GM12865 (cell line): ENCODE measurements at places on chromosomes 7 and 10.

DNA sequence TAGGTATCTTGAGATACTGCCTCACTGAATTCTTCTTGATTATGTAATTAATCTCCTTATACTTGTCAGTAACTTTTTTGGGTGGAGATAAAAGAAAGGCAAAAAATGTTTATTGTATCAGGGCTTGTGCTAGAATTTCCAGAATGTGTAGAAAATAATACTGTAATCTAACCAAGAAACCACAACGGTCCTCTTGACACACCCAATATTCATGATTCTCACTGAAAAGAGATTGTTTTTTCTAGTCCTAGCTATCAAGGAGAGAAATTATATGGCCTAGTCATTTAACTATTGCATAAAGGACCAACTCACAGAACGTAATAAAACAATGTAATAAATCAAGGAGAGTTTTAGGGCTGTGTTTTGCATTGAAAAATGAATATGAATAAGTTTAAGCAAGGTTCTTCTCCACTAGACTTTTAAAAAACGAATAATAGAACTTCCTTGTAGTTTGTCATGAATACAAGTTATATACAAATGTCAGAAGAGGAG lies 80.0 kb upstream of the STEAP4 start:
- DNase-seq = no peak

- DNase-seq = no peak
Measured at GRCh38 chr10:64959116-64959515, 1437.9 kb downstream of the REEP3 start.

- DNase-seq = no peak
Measured at GRCh38 chr10:31724296-31724695, 204.3 kb downstream of the ARHGAP12 start.

GRCh38 chr7:149638566-149639320 lies 134.6 kb downstream of the ZNF467 start:
- DNase-seq = no peak

- no peak for DNase-seq
Measured at GRCh38 chr10:99346247-99346646, 17.1 kb downstream of the CNNM1 start.

- DNase-seq = no peak
Measured at GRCh38 chr7:152571068-152571467, 104.9 kb downstream of the XRCC2 start.

DNA sequence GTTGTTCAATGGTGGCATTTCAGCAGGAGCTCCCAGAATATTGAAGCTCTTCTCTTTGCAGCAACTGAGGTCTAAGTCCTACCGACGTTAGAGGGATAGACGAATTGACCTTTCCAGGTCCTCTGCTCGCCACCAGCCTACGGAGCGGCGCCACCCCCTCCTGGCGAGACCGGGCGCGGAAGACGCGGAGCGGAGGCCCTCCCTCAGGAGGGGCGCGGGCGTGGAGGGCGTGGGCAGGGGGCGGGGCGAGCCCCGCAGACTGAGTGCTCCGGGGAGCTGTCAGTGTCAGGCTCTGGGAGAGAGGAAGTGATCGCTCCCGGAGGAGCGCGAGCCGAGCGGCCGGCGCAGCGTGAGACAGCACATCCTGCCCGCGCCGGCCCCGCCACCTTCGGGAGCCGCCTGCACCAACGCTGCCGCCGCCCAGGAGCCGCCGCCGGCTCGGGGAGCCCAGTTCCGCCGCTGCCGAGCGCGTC lies at the start of gene DYNC1I1:
Gene DYNC1I1 (plus strand): TSS at position 257 of the 473 bp plus-strand sequence. CDS start 32,176 bp downstream, outside the sequence.
- DNase-seq = peak; percentile 59

- DNase-seq = peak; percentile 62
Measured at GRCh38 chr7:102045681-102046372, 228.4 kb downstream of the CUX1 start.

DNA sequence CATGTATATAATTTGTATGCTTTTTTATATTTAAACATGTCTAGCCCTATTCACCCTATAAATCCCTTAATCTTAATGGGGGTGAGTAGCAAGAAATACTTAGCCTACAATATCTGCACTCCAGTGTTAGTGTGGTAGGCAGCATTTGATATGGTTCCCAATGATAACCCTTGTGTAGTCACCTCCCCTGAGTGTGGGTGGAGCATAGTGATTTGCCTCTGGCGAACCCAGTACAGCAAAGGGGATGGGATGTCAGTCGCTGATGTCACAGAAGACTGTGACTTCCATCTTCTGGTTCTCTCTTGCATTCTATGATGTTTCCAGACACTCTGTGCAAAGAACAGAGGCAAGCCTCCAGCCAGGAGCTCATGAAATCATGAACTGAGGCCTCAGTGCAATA lies 211.2 kb downstream of the CRPPA start:
- DNase-seq = no peak

DNA sequence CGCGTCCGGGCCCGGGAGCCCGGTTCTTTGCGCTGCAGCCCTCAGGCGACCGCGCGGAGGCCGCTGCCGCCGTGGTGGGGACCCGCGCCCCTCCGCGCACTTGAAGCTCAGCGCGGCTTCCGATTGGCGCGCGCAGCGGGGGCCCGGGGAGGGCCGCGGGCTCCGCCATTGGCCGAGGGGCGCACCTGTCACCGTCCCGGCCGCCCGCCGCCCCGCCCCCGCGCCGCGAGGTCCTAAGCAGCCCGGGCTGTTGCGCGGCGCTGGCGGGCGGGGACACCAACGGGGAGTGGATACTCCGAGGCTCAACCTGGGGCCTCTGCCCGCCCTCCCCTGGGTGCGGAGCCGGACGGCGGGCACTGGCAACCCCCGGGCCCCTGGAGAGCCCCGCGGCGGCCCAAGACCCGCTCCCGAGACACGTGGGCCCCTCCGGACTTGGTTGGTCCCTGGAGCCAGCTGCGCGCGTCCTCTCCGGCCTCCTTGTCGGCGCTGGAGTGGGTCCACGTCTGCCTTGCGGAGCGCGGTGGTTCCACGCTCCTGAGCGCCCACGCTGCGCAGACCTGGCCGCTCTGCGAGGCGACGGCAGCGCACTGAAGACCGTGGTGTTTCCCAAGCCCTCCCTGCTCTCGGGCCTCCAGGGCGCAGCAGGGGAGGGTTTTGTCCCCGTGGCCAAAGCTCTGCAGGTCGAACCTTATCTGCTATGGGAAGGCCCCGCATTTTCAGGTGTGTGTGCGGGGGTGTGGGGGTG lies at the start of gene MNX1:
Gene MNX1 (minus strand): TSS at position 76 of the 745 bp plus-strand sequence. CDS start 313 bp downstream, outside the sequence.
- peak; percentile 90 for DNase-seq

- no peak for DNase-seq
Measured at GRCh38 chr7:31261341-31261740, 79.2 kb downstream of the NEUROD6 start.

DNA sequence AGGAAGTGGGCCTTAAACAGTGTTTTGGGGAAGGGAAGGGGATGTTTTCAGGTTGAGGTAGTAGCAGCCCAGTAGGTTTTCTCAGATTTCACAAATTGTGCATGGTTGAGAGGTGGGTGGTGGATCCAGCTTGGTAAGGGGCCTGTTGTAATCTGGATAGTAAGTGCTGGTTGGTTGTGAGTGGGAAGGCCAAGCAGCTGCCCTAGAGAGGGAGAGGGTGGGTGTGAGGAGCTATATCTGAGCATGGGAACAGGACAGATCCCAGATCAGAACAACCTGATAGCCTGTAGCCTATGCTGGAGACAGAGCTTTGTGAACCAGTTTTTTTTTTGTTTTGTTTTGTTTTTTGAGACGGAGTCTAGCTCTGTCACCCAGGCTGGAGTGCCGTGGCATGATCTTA lies 53.9 kb upstream of the ZMIZ2 start:
- no peak for DNase-seq

GRCh38 chr10:71608819-71609768 lies 110.5 kb downstream of the C10orf105 start:
- DNase-seq = peak; percentile 68

GRCh38 chr7:15778191-15778590 lies 91.7 kb upstream of the MEOX2 start:
- no peak for DNase-seq

GRCh38 chr10:30493609-30494530 lies 59.9 kb downstream of the MAP3K8 start:
- DNase-seq = peak; percentile 69

DNA sequence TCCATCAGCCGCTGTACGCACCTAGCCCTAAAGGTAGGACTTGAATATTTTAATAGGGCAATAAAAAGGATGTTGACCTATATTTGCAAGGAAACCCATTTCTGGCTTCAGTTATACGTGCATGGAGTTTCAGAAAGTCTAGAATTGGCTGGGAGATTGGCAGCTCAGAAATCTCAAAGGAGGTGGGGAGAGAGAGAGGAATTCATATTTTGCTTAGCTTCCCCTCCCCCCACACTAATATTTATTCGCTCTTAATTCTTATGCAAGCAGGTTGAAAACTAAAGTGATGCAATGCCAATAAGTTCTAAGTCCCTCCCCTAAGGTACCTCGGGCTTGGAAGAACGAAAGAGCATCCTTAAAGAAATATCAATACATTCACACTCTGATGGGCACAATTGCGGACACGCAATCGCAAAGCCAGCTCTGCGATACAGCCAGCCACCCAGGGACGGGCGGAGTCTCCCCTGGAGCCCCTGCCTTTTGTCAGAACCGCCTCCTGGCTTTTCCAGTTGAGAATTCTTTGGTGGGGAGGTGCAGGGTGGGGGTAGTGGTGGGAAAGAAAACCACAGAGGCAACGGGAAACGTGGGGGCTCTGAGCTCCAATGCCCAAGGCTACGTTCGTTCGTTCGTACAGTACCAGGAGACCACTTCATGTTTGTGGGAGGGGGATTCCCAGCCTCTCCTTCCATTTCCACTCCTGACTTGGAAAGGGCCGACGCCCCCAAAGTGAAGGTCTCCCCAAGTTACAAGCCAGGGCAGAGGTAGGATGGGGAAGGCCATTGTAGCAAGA lies 1.3 kb downstream of the SHH start:
- no peak for DNase-seq

GRCh38 chr10:128281343-128281742 lies 155.1 kb upstream of the MKI67 start:
- no peak for DNase-seq

- DNase-seq = peak; percentile 33
Measured at GRCh38 chr7:332646-333392, 42.8 kb downstream of the FOXL3 start.

DNA sequence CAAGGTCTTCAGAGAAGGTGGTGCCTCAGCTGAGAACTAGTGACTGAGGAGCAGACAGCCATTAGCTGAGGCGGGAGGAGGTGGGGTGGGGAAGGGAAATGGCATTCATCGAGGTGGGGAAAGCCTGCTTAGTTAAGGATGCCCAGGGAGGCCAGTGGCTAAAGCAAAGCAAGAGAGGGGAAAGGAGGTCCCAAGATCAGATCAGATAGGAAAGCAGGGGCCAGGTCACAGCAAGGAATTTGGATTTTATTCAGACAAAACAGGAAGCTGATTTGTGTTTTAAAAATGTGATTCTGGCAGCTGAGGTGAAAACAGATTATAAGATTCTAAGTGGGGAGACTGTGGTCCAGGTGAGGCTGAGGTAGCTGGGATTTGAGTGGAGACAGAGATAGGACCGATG lies 45.8 kb downstream of the CNNM1 start:
- DNase-seq = no peak

DNA sequence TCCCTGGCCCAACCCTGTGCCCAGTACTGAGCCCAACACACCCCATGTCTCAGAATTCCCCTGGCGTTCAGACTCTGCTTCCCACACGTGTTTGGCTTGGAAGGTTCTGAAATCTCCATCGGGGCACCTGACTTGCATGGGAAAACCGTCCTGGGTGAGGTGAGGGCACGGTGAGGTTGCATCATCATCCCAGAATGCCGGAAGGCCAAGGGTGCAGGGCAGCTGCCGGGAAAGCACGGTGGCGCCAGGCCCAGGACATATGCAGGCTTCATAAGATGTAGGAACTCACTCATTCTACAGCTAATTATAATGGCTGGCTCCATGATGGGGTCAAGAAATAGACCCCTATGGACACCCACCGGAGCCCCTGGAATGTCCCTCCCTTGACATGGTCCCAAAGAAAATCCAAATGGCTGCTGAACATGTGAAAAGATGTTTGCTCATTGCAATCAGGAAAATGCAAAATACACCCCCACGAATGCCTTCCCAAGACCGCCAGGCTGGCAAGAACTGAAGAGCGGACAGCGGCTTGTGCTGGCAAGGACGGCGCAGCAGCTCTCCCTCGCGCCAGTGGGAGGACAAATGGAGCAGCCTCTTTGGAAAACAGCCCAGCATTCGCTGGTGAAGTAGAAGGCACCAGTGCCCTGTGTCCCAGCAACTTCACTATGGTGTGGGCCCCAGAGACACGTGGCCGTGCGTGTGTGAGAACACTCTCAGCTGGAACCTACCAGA lies 2.3 kb downstream of the KNDC1 start:
- DNase-seq = no peak

DNA sequence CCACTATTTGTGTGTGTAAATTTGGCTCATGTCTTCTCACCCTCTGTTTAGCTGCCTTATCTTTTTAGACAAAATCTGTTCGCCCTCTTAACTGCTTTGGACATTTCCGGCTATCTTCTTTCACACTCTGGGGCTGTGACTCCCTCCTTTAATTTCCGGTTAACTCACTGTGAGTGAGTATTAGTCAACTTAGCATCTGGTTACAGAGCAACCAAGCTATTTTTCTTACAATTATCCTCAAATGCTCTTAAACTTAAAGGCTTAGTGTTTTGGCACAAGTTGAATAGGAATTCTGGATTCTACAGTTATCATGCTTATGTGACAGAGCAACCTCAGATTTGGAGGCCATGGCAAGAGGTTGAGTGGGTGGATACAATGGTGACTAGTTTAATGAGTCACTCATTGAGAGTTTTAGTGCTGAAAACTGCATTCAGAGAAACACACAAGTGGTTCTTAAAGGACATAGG lies 177.6 kb upstream of the SEMA3A start:
- DNase-seq = no peak

DNA sequence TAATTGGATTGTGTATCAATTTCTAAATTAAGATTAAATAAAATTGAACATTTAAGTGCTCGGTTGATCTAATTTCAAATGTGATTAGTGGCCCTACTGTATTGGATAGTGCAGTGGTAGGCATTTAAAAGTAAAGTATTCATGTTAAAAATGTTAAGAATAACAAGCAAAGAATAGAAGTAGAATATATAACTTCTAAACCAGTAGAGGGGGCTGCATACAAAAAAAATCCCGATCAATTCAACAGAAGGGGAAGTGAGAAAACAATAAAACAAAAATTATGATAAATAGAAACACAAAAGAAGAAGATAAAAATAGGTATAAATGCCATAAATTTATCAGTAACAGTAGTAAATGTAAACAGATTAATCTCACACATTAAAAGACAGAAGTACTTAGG lies 24.9 kb upstream of the WDFY4 start:
- DNase-seq = peak; percentile 44

DNA sequence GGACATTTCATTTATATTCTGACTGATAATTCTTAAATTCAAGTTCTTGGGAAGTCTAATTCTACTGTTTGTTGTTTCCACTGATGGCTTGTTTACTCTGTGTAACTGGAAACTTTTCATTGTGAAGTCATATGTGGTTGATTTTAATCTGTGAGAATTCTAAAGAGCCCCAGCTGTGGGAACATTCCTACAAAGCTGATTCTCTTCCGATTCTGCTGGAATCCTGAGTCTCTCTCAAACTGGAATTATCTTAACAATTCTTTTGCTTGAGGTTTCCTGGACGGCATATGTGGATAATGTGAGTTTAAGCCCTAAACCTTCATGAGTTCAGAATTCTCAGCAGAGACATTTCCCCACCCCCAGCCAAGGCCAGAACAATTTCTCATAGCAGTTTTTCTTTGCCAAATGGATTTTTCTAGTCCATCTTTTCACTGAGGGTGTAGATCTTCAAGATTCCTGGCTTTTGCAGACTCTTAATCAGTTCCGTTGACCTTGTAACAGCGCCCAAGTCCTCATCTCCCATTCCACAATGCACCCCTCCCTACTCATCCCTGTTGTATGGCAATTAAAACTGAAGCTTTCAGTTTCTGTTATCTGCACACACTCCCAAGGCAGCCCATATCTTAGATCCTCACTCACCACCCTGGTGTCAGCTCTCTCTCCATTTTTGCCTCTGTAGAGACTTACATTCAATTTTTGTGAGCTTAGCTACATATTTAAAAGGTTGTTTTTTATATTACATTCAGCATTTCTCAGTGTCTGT lies 37.6 kb downstream of the GRM8 start:
- DNase-seq = no peak
